NCI-H510A (cell line): ENCODE measurements at places on chromosomes 6 and 20.

GRCh38 chr20:59920944-59921343 is 12.5 kb downstream of the SYCP2 start:
- no peak for DNase-seq

DNA sequence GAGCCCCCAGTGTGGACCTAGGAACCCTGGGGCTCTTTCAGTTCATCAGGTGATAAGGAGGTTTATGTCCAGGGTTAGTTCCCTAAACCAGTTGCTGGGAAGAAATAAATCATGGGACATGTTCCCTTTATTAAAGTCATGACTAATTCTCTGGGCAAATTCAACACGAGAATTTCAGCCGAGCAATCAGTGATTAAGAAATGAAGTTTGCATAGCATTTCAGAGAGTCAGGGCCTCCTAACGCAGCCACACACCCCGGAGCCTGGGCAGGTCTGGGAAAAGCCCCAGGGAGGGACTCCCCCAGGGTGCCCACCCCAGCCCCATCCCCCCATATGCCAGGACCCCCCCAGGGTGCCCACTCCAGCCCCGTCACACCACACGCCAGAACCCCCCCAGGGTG is 20.1 kb downstream of the SLCO4A1 start:
- DNase-seq: no peak

DNA sequence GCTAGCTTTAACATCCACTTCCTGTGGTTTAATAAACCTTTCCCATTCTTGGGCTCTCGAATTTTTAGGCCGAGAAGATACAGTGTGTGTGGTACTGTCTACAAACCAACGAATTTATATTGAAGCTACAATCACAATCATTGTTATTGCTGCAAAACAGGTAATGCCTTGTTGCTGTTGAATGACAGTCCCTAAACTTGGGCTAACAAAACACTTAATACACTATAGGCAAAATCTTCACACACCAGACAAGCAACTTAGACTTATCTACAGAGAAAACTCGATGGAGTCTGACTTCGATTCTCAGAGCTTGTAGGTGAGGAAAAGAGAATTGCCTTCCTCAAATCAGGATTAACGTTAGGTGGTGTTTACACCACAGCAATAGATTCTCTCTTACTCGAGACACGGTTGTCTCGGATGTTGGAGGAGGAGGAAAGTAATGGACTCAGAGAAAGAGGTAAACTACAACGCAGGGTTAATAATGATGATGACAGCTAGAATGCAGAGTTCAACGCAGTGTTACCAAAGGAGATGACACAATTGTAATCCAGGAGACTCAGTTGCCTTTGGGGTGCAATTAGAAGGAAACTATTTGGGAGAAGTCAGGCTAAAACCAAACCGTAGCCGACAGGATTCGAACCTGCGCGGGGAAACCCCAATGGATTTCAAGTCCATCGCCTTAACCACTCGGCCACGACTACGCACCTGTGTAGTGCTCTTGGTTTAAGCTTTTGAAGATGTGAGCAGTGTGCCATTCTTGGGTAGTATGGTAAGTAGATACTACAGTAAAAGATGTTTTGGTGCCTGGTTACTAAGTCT is 32.5 kb upstream of the ZNF184 start:
- no peak for DNase-seq

DNA sequence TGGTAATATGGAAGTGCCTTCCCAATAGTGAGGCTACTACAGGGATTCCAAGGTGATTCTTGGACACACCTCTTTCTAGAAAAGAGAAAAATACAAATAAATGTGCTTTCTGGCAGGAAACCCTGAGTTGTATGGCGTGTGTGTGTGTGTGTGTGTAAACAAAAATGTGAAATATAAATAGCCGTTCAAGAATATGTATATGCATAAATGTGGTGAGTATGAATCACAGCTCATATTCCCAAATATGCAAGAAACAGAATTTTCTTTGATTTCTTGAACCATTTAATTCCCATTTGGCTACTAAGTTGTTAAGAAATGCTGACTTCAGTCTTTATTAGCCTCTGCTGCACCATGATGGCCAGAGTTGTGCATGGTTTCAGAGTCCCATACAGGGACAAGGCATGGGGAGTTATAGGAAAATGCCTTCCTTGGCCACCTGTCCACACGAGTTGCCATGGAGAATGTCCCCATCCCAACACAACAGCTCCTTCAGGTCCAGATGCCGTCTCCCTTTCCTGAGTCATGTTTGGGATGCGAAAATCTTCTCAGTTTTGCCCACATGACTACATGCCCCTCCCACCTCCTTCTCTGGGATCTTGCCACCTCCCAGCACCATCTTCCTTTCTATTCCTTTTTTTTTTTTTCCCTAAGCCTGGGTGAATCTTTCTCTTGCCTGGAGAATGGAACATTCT is 312.4 kb upstream of the ECI2 start:
- DNase-seq: no peak

- DNase-seq: no peak
Observed at GRCh38 chr6:21856456-21856825, 262.9 kb downstream of the SOX4 start.
